Neuronal stem cell (in vitro differentiated cells): ENCODE measurements at places on chromosomes 11 and 22.

- DNase-seq, result no peak
- no peaks in the 10 kb centered on the region for H3K36me3 ChIP-seq
- peaks cover 2% of the 10 kb centered on the region for H3K27me3 ChIP-seq
- H3K4me3 ChIP-seq, result no peak overlapping the region
- H3K4me1 ChIP-seq, result peaks cover 7% of the 10 kb centered on the region
- H3K27ac ChIP-seq, result no peak overlapping the region
These were observed 7.5 kb downstream of the ELMOD1 start for GRCh38 chr11:107598225-107599139.

GRCh38 chr11:25941353-25941752 lies 390.6 kb upstream of the ANO3 start:
- H3K27me3 ChIP-seq, result no peaks in the 10 kb centered on the region
- no peak for DNase-seq
- no peaks in the 10 kb centered on the region for H3K4me1 ChIP-seq
- H3K4me3 ChIP-seq, result no peak overlapping the region
- no peaks in the 10 kb centered on the region for H3K36me3 ChIP-seq

GRCh38 chr11:66953081-66953833 lies 4.9 kb downstream of the PC start:
- no peaks in the 10 kb centered on the region for H3K36me3 ChIP-seq
- no peaks in the 10 kb centered on the region for H3K27me3 ChIP-seq
- H3K4me1 ChIP-seq, result peaks cover 2% of the 10 kb centered on the region

GRCh38 chr11:128152796-128153696 lies 434.3 kb downstream of the ETS1 start:
- peaks cover 10% of the 10 kb centered on the region for H3K4me1 ChIP-seq
- H3K27ac ChIP-seq, result no peak overlapping the region
- H3K36me3 ChIP-seq, result no peaks in the 10 kb centered on the region
- no peak for DNase-seq

- no peak overlapping the region for H3K27ac ChIP-seq
- H3K27me3 ChIP-seq, result no peaks in the 10 kb centered on the region
- DNase-seq, result no peak
- no peaks in the 10 kb centered on the region for H3K4me1 ChIP-seq
- H3K36me3 ChIP-seq, result no peaks in the 10 kb centered on the region
- H3K4me3 ChIP-seq, result no peak overlapping the region
These were observed 18.3 kb downstream of the CYTH4 start for GRCh38 chr22:37300551-37301017.

GRCh38 chr22:36816636-36817524 lies at the start of gene PVALB:
Gene PVALB (minus strand): TSS chr22:36817035. CDS start chr22:36817005, 30 bp downstream.
- H3K27me3 ChIP-seq, result peaks cover 43% of the 10 kb centered on the region
- DNase-seq, result no peak
- H3K4me3 ChIP-seq, result peak within 1 kb of the TSS; percentile 61
- no peak within 1 kb of the TSS for H3K27ac ChIP-seq

GRCh38 chr11:114061048-114061680 lies 1.7 kb downstream of the ZBTB16 start:
- peak; percentile 18 for DNase-seq
- H3K4me3 ChIP-seq, result peak overlapping the region; percentile 95
- peaks cover 33% of the 10 kb centered on the region for H3K36me3 ChIP-seq
- peaks cover 38% of the 10 kb centered on the region for H3K4me1 ChIP-seq

DNA sequence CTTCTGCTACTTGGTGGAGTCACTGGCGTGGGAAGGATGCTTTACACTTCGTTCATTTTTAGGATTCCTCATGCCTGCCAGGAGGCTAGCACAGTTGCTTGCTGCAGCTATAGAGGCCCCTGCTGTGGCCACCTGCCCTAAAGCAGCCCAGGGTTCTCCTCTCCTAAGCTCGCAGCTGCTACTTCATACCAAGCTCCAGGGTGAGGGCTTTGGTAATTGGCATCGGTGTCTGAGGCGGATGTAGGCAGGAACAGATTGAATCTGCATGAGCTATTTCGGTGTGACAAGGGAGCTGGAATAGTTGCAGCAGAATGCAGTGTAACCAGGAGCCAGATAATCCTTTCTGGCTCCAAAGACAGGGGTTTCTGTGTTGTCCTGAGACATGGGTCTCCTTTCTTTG lies 133.1 kb downstream of the MICAL2 start:
- no peak for DNase-seq
- H3K27me3 ChIP-seq, result peaks cover 3% of the 10 kb centered on the region
- no peaks in the 10 kb centered on the region for H3K36me3 ChIP-seq
- no peak overlapping the region for H3K4me3 ChIP-seq
- no peak overlapping the region for H3K27ac ChIP-seq

DNA sequence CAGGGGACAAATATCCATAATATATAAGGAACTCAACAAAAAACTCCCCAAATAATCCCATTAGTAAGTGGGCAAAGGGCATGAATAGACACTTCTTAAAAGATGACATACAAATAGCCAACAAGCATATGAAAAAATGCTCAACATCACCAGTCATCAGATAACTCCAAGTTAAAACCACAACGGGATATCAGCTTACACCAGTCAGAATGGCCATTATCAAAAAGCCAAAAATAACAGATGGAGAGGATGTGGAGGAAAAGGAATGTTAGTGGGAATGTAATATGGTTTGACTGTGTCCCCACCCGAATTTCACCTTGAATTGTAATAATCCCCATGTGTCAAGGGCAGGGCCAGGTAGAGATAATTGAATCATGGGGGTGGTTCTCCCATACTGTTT lies 350.1 kb downstream of the GUCY1A2 start:
- DNase-seq, result no peak
- H3K27me3 ChIP-seq, result no peaks in the 10 kb centered on the region
- no peaks in the 10 kb centered on the region for H3K36me3 ChIP-seq

- peaks cover 12% of the 10 kb centered on the region for H3K4me1 ChIP-seq
- DNase-seq, result no peak
- no peaks in the 10 kb centered on the region for H3K36me3 ChIP-seq
- H3K27me3 ChIP-seq, result no peaks in the 10 kb centered on the region
- H3K27ac ChIP-seq, result no peak overlapping the region
These were observed 331.1 kb upstream of the PITPNB start for GRCh38 chr22:28250036-28250695.

DNA sequence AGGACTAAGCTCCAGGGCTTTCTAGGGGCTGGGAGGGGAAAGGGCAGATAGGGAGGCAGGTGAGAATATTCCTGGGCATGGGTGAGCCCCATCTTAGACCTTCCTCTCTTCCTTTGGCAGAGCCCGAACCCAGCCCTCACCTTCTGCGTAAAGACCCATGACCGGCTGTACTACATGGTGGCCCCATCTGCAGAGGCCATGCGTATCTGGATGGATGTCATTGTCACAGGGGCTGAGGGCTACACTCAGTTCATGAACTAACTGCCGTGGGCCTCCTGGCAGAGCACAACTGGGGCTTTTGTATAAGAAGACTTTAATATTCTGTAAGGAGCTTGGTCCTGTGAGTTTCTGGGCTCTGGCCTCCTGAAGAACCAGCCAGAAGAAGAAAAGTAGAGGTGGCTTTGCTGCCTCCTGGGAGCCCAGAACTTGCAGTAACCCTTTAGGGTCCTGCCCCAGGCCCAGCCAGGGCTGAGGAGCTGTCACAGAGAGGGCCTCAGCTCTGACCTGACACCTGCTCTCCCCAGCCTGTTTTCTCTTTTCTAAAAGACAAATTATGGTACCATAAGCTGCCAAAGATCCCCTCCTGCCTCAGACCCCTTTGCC lies 22.8 kb downstream of the TREH start:
- H3K4me3 ChIP-seq, result no peak overlapping the region
- H3K27ac ChIP-seq, result no peak overlapping the region
- no peaks in the 10 kb centered on the region for H3K27me3 ChIP-seq
- peaks cover 21% of the 10 kb centered on the region for H3K4me1 ChIP-seq

DNA sequence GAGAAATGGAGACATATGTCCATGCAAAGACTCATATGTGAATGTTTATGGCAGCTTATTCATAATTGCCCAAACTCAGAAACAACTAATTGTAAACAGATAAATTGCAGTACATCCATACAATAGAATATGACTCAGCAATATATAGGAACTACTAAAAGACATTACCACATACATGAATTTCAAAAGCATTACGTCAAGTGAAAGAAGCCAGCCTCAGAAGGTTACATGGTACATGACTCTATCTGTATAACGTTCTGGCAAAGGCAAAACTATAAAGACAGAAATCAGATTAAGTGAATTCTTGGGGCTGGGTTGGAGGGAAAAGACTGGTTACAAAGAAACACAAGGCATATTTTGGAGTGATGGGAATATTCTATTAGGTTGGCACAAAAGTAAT lies 7.2 kb downstream of the KCTD21 start:
- no peaks in the 10 kb centered on the region for H3K36me3 ChIP-seq
- no peak for DNase-seq
- no peaks in the 10 kb centered on the region for H3K27me3 ChIP-seq
- H3K4me3 ChIP-seq, result no peak overlapping the region
